Astrocyte of the cerebellum (primary cell): ENCODE measurements at places on chromosomes 6 and 20.

- peak; percentile 42 for DNase-seq
Observed at GRCh38 chr6:99330159-99330558, 19.3 kb downstream of the FAXC start.

DNA sequence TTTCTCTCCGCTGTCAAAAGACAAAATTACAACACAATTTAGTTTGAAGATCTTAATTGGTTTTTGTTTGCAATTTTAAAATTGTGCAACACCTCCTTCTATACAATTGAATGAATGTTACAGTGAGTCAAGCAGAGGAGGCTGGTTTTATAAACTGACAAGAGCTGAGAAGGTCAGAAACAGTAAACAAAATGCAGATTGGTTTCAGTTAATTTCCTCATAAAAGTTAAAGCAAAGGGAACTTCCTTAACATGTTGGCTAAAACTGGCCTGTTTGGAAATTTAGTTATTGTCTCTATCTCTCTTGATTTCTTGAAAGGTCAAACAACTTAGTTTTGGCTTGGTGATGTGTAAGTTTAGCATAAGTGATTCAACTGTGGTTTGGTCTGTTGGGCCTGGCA is 22.2 kb downstream of the KHDC1L start:
- no peak for DNase-seq

GRCh38 chr20:18978311-18978710 is 164.7 kb downstream of the SCP2D1 start:
- no peak for DNase-seq

GRCh38 chr6:55918639-55919038 is 43.2 kb upstream of the BMP5 start:
- no peak for DNase-seq

- no peak for DNase-seq
Observed at GRCh38 chr6:23690453-23691049, 435.5 kb upstream of the NRSN1 start.

GRCh38 chr20:37796121-37796520 is 102.3 kb downstream of the CTNNBL1 start:
- DNase-seq, result no peak

DNA sequence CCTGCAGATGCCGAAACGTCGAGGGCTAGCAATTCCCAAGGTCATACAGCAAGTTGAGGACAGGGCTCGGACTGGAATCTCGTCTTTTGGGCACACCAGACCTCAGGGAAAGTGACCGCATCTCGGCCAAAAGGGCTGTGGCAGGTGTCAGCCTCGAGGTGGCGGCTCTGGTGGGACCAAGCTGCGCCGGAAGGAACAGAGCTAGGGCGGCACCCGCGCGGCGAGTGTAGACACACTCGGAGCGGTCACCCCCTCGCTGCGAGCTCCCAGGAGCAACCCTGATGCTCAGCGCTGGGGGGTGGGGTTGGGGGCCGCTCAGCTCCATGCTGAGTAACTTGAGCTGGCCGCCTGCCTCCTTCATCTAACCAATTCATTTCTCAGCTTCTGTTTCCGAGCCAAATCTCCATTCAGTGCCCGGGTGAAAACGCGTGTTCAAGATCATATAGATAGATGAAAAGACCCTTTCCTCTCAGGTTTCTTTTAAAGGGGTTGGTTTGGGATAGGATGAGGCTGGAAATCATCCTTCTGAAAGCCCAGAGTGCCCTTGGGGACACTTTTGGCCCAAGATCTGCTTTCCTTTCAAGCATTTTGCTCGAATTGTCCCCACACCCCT is 2.2 kb upstream of the TUBB2B start:
- no peak for DNase-seq

GRCh38 chr6:159726255-159726917 is 920 bp upstream of the WTAP start:
- no peak for DNase-seq

DNA sequence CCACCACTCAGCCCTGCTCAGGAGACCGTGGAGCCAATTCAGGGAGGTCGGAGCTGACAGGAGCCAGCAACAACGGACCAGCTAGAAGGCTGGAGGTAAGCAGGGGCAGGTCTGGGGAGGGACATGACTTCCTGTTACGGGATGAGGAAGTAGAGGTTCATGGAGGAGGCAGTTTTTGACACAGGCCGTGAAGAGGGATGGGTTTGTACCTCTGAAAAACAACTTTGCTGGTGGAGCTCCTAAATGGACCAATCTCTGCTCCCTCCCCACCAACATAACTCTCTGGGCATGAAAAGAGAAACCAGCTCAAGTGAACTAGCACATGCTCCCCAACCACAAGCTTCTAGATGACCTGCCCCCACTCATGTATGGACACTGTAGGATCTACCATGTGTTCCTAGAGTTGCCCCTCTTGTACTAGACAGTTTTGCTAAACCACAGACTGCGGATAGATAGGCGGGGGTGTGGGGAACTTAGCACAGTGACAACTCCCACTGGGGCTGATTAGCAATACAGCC is 31.4 kb downstream of the RALGAPA2 start:
- no peak for DNase-seq

DNA sequence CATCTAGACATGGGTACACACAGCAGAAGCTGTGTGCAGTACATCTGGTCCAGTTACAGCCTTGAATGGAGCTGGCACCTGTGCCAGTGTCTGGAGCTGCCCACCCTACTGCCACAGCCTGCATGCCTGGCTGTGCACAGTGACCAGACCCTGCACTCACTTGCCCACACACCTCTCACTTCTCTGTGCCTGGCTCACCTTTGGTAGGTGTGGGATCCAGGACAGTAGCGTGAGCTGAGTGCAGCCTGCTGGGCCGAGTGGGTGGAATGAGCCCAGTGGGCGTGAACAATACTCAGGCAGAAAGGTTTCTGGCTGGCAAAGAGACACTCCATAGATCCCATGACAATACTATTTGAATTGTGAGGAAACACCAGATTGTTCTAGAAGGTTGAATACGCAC is 839.5 kb upstream of the FLRT3 start:
- DNase-seq, result no peak

DNA sequence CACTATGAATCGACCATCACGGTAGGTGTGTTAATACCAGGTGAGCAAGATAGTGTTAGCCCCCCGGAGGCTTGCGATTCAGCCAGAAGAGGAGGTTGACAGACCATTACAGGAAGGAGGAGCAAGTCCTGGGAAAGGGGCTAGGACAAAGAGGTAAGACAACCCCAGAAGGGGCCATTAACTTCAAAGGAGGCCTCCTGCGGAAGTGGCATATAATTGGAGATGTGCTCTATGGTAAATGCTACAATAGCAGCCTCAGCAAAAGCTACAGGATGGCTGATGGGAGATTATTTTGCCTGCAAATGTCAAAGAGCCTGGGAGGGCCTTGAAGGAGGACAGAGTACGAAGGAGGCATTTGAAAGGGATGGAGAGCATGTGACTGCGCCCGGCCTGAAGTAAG is 108.6 kb upstream of the CITED2 start:
- DNase-seq, result no peak

GRCh38 chr20:5667705-5668528 is 82.3 kb upstream of the SHLD1 start:
- DNase-seq, result no peak

DNA sequence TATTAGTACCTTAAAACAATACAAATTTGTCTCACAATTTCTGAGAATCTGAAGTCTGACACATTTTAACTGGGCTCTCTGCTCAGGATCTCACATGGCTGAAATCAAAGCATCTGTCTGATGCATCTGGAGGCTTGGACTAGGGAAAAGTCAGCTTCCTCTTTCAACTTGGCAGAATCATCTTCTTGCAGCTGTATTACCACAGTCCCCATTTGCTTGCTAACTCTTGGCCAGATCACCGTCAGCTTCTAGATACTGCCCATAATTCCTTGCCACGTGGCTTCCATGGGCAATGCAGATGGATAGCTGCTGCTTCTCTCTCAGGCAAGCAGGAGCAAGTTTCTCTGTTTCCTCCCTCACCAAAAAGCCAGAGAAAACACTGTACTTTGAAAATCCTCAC is 1106.4 kb upstream of the CITED2 start:
- no peak for DNase-seq

DNA sequence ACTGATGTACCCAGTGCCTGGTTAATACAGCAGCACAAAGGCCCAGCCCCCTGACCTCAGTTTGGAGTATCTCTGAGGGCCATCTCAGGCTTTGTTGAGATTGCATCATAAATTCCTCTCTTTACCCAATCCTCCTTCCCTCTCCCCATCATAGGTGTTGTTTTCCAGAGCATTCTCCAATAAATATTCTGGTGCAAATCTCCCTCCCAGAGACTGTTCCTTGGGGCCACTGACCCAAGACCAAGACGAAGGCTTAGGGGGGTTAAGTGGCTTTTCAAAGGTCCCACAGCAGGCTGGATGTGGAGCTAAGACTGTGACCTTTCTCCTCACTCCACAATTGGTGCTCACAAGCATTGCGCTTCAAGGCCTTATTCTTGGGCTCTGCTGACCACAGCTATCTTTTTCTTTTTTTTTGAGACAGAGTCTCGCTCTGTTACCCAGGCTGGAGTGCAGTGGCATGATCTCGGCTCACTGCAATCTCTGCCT is 72.4 kb upstream of the ZMYND8 start:
- DNase-seq, result no peak

GRCh38 chr6:45422503-45423110 is 44.9 kb upstream of the SUPT3H start:
- DNase-seq, result no peak
